ENCODE measurements at places on chromosomes 4 and X.

GRCh38 chr4:165288226-165288625 is 39.2 kb upstream of the MSMO1 start:
- DNase-seq = no peak

GRCh38 chr4:182325397-182325796 is 82.2 kb downstream of the TENM3 start:
- no peak for DNase-seq

DNA sequence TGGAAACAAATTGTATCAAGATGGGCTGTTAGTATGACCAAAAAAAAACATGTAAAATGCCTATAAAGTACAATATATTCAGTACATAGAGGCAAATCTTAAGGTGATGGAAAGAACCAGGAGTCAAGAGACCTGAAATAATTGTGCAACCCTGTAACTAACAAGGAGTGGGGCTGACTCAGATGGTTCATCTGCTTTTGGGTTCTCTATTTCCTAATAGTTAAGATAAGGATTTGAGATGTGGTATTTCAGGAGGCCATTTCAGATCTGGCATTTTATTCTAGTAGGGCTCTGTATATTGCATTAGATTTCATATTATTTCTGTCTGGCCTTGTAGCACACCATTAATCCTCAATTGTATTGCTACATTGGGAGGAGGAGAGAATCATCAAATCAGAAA is 268.4 kb downstream of the HS3ST1 start:
- DNase-seq = no peak

DNA sequence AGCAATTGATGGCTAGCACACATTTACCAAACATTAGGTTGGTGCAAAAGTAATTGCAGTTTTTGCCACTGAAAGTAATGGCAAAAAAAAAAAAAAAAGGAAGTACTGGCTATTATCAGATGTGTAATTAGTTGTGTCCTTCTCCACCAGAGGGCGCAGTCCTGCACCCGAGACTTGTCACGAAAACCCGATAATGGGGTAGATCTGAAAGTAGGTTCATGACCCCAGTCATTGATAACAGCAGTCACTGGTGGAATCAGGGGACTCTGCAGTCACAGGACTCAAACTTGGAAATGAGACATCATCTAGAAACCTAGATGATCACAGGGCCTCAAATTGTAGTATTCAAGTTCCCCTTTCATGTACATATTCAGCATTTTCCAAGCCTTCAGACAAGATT is 13.1 kb upstream of the ACOT9 start:
- peak; percentile 25 for DNase-seq

DNA sequence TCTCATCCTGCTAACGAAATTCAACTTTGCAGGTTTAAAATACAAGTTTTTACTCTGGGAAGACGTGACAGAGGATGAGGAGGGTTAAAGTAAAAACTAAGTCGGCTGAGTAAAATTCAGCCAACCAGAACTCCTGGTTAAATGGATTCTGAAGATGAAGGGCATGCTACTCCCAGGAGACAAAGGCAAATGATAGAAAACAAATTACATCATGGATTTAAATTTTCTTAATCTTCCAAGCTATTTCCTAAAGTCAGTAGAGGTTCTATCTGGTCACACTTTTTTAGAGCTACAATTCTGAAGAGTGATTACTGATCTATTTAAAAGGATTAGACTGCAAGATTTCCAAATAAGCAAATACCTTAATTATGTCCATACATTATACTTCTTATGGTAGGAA is 47.9 kb downstream of the ZNF827 start:
- no peak for DNase-seq

GRCh38 chr4:71290476-71290875 is 48.3 kb upstream of the SLC4A4 start:
- no peak for DNase-seq

DNA sequence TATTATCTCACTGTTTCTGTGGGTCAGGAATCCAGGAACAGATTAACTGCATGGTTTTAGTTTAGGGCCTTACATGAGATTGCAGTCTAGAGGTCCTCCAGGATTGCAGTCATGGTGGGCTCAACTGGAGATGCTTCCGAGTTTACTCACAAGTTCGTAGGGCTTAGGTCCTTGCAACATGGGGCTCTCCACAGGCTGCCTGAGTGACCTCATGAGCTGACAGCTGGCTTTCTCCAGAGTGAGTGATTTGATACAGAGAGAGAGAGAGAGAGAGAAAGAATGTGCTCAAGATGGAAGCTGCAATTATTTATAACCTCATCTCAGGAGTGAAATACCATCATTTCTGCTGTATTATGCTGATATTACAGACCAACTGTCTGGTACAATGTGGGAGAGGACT is 168.9 kb downstream of the GPAT3 start:
- DNase-seq = no peak

- no peak for DNase-seq
These were observed 9.9 kb upstream of the SPATA4 start for GRCh38 chr4:176205299-176205698.
